Sigmoid colon (tissue), 7 donors: ENCODE measurements at places on chromosomes 13 and 19. TPM values are rescaled to one million over a fixed set of nuclear protein-coding genes. Genes with fewer than 3 reads are reported as not detected.

SULT2B1 gene
- total RNA-seq: not detected

C5AR1 gene
- 7.8 TPM for total RNA-seq

LSR gene
- 3.6 TPM for total RNA-seq

NCAN gene
- total RNA-seq: not detected

DEDD2 gene
- total RNA-seq: 28.5 TPM

ACP5 gene
- total RNA-seq: 7.6 TPM

PLPP2 gene
- 1.7 TPM for total RNA-seq

LYPD5 gene
- total RNA-seq: 1.1 TPM

NKPD1 gene
- total RNA-seq: not detected

RNF17 gene
- total RNA-seq: 0.55 TPM

ZNF506 gene
- total RNA-seq: 45.7 TPM

YIF1B gene
- total RNA-seq: 22.5 TPM

FGF14 gene
- total RNA-seq: 1.4 TPM

SLC25A23 gene
- total RNA-seq: 87.8 TPM

COL5A3 gene
- total RNA-seq: 9.6 TPM

SLC27A1 gene
- 13.5 TPM for total RNA-seq

PNMA8B gene
- total RNA-seq: 1.5 TPM

PDS5B gene
- total RNA-seq: 55.9 TPM
